NCI-H2171 (cell line): ENCODE measurements at places on chromosomes 2 and 18.

DNA sequence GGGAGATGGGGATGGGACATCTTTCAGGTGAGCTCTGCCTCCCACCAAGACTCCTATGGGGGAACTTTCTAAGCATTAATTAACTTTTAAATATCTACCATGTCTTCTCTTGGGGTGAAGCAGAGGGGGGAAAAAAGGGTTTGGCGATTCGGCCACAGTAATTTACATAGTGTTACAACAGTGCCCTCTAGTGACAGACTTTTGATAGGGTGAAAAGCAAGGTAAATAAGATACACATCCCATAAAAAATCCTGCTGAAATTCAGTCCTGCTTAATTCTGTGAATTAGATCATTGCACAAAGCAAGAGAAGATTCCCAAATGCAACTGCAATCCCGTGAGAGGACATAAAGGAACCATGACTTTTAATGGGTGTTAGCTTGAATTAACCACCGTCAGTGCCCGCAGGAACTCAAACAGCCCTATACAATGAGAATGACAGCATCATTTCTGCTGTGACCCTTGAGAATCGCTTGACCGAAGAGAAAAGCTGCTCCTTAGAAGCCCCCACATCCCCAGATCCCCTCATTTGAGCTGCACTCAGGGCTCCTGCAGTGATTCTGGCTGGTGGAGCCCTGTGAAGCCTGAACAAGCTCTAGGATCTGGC lies 32.8 kb downstream of the FAM124B start:
- no peak for DNase-seq

GRCh38 chr18:62324917-62325805 lies at the start of gene TNFRSF11A:
Gene TNFRSF11A, plus strand, starts transcription at chr18:62325310. Its CDS starts 43 bp downstream, at chr18:62325353.
- DNase-seq: peak; percentile 62

DNA sequence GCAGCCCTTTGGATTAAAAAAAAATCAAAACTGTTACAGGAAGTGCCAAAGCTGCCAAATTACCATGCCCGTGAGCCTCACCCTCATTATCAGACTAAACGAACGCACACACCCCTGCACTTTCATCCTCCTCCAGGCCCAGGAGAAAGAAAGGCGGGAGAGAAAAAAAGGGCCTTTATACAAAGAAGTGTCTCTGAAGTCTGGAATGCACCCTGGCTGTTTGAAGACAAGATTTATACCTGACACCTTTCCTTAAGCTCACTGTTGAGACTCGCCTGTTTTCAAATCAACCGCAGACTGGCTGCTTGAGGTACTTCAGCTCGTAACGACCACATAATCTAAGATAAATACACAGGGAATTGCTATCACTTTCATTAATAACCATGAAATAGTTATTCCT lies 31.0 kb downstream of the EDAR start:
- no peak for DNase-seq

GRCh38 chr2:16665748-16666448 lies at the start of gene CYRIA:
Gene CYRIA, minus strand, starts transcription at chr2:16665834. Its CDS starts 77,715 bp downstream, at chr2:16588119.
- DNase-seq: no peak

DNA sequence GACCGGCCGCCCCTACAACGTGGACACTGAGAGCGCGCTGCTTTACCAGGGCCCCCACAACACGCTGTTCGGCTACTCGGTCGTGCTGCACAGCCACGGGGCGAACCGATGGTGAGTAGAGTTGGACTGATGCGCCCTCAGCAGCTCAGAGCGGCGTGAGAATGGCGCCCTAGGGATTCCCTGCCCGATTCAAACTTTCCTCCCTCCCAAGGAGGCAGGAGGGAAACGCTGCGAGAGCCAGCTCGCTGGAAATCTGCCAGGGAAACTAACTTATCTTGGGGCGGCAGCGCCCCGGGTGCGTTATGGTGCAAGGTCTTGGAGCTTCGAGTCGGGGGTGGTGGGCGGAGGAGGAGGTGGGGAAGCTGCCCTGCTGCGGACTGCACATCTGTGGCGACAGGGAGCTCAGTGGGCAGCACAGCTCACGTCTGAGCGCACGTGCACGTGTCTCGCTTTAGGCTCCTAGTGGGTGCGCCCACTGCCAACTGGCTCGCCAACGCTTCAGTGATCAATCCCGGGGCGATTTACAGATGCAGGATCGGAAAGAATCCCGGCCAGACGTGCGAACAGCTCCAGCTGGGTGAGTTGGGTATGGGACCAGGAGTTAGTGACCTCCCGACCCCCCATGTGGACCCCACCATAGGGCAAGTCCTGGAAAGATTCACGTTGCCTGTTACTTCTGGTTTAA lies 697 bp downstream of the ITGA4 start:
- peak; percentile 43 for DNase-seq

DNA sequence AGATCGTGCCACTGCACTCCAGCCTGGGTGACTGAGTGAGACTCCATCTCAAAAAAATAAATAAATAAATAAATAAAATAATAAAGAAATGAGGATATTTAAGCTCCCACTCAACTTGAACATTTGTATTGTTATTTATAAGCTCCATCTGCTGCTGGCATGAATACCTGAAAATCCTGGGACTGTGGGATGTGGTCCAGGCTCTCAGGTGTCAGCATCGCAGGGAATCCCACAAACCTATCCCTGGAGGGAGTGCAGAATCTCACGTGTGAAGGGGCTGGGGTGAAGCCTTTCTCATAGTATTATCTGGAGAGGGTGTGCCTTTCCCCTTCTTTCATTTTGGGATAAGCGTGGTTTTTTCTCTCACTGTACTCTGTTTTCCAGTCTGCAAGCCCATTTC lies 47.4 kb upstream of the POLE4 start:
- no peak for DNase-seq

DNA sequence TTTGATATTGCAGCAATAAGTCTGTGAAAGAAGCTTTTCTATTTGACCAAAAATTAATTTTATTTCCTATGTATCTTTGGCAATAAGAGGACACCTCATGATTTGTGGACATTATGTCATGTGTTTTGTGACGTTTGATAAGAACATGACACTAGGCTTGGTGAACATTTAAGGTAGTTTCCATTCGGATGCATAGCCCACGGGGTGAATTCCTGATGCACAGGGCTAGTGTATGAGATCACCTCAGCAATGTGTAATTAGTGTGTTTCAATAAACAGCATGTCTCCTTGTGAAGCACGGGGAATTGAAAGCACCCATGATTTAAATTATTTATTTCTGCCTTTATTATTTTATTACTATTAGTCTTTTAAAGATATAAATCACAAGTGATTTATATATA lies 146.1 kb upstream of the LINC00305 start:
- no peak for DNase-seq

DNA sequence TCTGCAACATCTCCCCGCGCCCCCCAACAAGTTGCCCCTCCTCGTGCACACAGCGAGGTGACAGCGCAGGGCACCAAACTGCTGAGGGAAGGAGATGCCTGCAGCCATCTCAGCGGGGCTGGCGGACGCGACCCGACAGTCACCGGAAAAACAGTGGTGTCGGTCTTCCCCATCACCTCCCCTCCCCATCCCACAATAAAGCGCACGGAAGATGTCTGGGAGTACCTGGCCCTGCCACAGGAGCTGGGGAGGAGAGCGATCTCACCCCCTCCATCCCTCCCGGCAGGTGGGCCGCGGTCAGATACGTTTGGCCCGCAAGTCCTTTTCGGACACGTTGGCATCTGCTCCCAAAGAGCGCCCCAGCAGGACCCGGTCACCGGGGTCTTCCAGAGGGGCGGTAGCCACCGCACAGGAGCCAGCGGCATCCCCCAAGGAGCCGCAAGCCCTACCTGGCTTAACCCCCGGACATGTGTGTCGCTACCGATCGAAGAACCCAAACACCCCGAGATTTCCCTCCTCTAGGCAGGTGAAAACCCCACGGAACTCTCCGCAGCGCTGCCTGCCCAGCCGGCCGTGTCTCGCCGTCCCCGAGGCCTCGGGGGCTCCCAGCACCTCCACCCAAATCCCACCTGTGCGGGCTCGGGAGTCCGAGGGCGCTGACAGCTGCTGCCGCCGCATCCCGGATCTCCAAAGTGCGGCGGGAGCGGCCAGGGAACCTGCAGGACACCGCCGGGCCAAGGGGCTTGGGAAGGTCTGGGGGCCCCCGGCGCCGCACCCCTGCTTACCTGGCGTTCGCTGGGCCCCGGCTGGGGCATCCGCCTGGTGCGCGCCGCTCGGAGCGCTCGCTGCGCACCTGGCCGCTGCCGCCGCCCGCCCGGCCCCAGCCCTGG lies 657 bp downstream of the ATP8B1 start:
- DNase-seq: peak; percentile 8

- no peak for DNase-seq
Observed at GRCh38 chr2:213084261-213084660, 67.2 kb downstream of the IKZF2 start.

GRCh38 chr2:233152541-233152940 lies 92.4 kb downstream of the INPP5D start:
- DNase-seq: no peak

DNA sequence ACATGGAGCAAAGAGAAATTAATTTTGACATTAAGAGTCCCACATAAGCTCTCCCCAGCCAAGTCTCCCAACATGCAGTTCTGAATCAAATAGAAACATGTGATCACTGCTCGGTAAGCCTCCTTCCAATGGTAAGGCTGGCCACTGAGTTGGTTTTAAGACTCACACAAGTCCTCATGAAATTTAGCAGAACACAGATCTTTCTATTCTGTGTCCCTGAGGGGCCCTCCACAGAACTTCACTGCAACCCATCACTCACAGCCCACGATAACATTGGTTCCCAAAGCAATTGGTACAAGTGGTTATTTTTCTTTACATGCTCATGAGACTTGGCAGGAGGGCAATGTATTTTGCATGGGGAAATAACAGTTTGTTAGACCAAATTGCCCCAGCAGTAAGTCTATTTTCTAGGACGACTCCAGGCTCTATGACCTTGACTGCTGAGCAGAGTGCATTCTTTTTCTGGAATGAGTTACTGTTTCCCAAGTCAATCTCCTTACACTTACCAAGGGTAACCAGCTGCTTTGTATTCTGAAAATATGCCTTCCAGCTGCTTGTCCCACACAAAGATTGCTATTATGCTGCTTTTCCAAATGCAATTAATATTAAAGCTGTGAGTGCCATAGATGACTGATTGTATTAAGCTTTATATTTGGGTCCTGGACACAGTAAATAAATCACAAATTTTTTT lies 142.3 kb upstream of the TANK start:
- DNase-seq: no peak

GRCh38 chr2:231037731-231038482 lies 584 bp downstream of the C2orf72 start:
- no peak for DNase-seq

- no peak for DNase-seq
Observed at GRCh38 chr2:118110310-118110709, 22.0 kb downstream of the INSIG2 start.

DNA sequence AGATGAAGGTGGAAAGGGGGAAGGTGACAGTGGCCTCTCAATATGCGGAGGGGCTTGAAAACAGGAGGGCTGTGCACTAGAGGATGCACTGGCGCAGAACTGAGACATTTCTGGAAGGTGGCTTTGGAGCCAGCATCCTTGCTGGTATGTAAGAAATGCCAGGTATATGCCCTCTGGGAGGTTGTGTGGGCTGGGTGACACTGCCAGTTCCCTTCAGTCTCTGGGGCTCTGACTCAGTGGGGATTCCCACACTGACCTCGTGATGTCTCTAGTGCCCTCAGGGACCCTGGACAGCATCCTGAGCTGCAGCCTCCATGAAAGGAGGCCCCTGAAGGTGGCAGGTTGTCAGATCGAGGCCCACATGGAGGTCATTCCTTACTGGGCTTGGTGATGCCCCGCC lies 74.0 kb downstream of the AGAP1 start:
- DNase-seq: no peak

DNA sequence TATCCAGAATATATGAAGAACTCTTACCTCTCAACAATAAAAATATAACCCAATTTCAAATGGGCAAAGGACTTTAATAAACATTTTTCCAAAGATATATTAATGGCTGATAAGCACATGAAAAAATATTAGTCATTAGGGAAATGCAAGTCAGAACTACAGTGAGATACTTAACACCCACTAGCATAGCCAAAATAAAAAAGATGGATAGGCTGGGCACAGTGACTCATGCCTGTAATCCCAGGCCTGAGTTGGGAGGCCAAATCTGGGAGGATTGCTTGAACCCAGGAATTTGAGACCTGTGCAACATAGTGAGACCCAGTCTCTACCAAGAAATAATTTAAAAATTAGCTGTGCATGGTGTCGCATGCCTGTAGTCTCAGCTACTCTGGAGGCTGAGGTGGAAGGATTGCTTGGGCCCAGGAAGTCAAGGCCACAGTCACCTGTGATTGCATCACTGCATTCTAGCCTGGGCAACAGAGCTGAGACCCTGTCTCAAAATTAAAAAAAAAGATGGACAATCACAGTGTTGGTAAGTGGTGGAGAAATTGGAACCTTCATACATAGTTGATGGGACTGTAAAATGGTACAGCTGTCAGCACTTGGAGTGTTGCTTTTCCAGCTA lies 25.1 kb downstream of the MARCHF7 start:
- no peak for DNase-seq

- DNase-seq: peak; percentile 1
Observed at GRCh38 chr2:51710222-51710621, 678.3 kb upstream of the NRXN1 start.

GRCh38 chr2:60855989-60856669 lies 25.2 kb upstream of the REL start:
- no peak for DNase-seq

- DNase-seq: no peak
Observed at GRCh38 chr18:48031641-48032040, 101.2 kb upstream of the SMAD2 start.

DNA sequence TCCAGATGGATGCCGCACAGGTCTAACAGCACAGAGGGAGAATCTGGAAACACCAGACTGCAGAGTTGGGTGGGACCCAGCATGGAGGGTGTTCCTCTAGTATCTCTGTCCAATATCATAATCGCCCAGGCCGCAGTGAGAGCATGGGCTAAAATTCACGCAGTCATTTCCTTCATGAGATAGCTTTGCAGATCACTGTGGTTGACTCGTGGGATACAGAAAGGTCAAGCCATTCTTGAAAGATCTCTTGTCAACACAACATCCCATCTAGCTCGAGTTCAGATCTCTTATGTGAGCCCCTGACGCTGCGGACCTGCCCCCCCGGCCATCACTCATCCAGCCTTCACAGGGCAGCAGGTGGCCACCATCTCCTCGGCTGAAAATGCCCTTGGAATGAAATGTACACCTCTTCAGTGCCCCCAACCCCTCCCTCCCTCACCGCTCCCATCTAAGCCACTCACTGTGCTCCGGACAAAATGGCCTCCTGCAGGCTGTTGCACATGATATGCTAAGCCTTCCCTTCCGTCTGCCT lies 45.9 kb downstream of the FOSL2 start:
- DNase-seq: no peak
